ENCODE measurements at places on chromosomes 6 and 20.

- no peak for DNase-seq
Observed at GRCh38 chr6:126531840-126532239, 191.9 kb downstream of the CENPW start.

GRCh38 chr6:87714093-87714842 is 12.2 kb upstream of the AKIRIN2 start:
- no peak for DNase-seq

DNA sequence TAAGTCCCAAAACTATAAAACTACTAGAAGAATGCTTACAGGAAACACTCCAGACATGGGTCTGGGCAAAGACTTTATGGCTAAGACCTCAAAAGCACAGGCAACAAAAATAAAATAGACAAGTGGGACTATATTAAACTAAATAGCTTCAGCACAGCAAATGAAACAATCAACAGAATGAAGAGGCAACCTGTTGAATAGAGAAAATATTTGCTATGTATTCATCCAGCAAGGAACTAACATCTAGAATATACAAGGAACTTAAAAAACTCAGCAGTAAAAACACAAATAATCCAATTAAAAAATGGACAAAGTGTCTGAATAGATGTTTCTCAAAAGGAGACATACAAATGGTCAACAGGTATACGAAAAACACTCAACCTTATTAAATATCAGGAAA is 30.4 kb downstream of the HLA-G start:
- no peak for DNase-seq

DNA sequence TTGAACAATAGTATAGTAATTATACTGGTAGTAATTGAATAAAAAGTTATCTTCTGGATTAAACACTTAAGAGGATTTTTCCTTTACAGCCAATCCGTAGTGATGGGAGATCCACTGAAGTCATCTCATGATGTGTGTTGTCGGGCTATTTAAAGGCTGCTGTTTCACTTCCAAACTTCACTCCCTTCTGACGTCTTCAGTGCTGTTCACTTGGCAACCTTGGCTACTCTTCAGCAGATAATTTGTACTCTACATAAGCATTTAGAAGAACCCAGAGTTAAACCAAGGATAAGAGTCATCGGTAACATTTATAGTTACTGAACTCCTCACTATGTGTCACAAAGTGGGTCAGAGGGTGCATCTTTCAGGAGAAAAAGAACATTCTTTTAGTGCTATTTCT is 179.1 kb upstream of the EYA4 start:
- DNase-seq = no peak

DNA sequence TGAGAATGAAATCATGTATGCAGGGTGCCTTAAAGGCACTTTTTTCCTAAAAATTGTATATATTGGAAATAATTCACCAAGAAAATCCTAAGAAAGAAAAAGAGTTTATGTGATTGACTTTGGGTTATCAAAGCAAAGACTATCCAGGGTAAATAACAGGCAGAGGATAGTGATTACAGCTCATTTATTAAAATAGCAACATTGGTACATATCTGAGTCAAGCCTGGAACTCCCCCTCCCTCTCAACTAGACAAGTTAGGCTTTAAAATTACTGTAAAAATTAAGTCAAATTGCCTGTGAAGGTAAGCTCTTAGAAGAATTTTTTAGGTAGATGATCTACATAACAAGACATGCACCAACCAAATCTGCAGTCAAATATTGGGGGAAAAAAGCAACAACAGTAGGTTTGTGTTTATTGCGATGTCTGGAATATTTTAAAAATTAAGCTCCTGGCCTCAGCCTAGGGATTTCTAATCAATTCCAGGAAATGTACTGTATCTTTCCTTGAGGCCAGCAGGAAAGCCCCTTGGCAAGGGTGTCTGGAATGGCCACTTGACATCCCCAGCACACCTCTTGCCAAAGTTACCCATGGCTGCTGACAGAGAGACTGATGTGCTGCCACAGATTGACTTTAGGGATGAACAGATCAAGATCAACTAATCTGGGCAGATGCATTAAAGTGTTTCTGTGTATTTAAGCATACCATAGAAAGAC is 31.2 kb upstream of the HBS1L start:
- no peak for DNase-seq

DNA sequence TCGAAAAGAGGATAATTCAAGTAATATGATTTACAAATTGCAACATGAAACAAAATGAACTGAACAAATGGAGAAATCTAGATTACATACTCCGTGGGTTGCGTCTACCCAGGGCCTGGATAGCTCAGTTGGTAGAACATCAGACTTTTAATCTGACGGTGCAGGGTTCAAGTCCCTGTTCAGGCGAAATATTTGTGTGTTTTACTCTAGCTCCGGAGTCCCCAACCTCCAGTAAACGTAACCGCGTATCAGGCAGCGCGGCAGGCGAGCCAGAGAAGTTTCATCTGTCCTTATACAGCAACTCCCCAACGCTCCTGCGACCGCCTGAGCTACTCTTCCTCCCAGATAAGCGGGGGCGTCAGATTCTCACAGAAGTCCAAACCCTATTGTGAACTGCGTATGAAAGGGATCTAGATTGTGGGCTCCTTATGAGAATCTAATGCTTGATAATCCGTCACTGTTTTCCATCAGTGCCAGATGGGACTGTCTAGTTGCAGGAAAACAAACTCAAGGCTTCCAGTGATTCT is 176.1 kb downstream of the TRIM27 start:
- no peak for DNase-seq

DNA sequence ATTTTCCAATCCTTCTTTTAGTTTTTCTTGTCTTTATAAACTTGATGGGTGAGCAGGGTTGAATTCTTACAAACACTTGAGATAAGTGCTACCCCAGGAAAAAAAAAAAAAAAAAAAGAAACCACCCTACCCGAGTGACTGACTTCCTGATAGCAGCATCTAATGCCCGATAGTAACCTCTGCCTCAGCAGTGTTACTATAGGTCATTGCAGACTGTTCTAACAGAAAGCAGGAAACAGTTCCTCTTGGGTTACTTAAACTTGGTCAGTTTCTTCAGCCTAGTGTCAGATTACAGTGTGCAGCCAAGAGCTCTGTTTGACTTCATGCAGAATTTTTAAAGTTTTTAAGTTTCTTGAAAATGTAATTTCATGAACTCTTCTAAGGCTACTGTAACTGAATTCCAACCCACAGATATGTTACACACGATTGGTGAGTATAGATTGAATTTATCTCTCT is 2.1 kb downstream of the MYLIP start:
- DNase-seq = peak; percentile 87

GRCh38 chr6:127879685-127880084 is 21.2 kb downstream of the THEMIS start:
- no peak for DNase-seq

- no peak for DNase-seq
Observed at GRCh38 chr6:106609699-106610098, 19.6 kb downstream of the RTN4IP1 start.

- DNase-seq = no peak
Observed at GRCh38 chr6:37625591-37626374, 71.9 kb downstream of the MDGA1 start.

DNA sequence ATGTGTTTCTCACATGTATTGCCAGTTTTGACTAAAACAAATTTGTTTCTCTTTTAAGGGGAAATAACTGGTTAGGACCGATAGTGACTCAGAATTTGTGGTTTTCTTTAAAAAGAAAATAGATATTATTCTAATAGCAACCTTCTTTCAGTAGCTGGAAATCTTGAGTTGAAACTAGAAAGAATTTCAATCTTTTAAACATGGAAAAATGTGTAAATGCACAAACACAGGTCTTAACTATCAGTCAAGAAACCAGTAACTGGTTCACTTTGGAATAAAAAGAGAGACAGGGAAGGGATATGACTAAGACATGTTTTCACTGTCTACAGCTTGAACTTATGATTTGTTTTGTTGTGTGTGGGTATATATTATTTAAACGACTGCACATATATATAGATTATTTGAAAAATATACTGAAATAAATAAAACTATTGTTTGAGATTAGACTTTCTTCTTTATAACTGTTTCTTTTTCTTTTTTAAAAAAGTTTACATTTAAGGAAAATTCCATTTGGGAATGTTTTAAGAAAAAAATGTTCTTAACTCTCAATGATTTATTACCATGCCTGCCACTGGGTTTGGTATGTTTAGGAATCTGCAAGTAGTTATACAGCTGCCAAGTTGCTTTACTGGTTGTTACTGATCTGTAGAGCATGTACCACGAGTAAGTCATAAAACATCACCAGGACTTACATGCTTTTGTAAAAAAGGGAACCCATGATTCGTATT is 753.3 kb upstream of the MARCKS start:
- no peak for DNase-seq

DNA sequence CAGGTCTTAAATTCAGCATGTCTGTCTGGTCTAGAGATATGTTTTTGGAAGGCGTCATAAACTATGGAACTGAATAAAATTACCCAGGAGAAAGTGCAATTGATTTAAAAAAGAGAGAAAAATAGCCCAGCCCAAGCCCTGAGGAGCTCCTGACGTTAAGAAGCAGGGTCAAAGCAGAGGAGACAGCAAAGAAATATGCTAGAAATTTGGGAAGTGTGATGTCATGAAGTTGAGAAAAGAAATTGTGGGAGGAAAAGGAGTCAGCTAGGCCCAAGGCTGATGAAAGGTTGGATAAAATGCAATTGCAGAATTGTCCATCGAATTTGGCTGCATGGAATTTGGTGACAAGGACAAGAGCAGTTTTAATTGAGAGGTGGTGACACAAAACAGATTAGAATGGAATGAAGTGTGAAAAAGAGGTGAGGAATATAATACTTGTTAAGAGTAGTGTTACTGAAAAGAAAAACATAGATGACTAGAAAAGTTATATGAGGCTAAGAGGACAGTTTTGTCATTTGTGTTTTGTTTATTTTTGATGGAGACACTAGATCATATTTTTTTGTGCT is 381.6 kb downstream of the LAMA2 start:
- no peak for DNase-seq

DNA sequence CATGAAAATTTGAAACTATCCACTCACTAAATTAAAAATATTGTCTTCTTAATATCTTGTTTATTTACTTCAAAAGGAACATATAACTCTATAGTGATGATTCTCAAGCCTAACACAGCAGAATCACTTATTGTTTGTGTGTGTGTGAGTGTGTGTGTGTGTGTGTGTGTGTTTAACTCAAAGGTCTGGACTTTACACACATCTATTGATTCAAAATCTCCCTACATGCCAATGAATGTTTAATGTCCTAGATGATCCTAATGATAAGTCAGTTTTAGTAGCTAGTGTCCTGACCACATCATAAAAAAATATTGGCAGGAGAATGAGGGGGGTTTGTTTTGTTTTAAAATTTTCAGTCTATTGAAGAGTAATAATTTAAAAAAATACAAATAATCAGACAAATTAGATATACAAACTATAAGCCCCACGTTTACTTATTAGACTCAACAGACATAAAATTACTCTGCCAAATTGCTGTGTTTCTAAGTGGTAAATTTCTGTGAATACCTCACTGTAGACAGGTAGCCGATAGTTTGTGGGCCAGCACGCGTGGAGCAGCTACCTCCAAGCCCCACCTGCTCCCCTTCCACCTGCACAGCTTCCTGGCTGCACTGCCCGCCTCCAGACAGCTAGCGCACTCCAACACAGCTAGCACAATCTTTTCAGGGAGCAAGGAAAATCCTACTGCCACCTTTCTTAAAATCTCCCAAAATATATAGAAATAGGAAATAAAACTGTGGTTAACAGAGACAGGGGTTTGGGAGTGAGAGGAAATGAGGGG is 349.6 kb downstream of the PKHD1 start:
- DNase-seq = no peak

DNA sequence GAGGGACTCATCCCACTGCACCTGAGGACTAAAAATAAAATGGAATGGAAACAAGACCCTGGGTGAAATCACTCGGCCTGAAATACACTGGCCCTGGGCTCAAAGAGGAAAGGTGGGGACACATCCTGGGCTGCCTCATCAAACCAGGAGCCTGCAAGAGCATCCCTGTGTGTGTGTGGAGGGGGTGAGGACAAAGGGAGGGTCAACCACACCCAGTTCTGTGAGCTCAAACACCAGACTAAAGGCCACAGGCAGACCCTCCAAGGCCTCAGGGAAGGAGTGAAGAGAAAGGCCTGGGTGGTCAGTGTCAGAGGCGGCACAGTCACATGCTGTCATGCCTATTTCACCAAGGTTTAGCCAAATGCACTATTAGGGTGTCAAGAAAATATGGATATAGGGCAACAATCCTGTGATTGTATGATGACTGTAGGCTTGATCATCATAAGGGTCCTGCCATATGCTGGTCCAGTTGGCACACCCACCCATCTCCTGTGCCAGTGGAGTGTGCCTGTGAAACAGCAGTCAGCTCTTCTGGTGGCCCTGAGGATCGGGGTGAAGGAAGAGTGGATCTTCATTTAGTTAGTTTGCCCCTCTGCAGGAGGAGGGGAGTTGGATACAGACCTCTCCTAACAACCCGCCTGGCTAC is 28.9 kb downstream of the SRSF3 start:
- no peak for DNase-seq

GRCh38 chr6:119627908-119628669 is 278.5 kb upstream of the MAN1A1 start:
- DNase-seq = no peak

GRCh38 chr6:139355172-139355571 is 19.3 kb downstream of the CITED2 start:
- DNase-seq = no peak

DNA sequence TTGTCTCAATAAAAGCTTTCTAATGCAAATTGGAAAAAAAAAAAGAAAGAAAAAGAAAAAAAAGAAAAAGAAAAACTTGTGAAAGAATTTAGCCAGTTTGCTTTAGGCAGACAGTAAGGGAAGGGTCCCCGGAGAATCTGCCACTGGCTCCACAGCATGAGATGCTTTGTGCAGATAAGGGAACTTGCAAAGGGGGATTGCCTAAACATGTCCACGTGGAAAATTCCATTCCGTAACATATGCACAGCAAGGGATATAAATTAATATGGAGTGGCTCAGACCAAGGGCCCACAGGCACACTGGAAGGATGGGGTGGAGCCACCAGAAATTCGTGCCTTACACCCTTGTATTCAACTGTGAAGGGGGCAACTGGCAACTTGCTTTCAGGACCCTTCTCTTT is 45.4 kb downstream of the MKKS start:
- no peak for DNase-seq

DNA sequence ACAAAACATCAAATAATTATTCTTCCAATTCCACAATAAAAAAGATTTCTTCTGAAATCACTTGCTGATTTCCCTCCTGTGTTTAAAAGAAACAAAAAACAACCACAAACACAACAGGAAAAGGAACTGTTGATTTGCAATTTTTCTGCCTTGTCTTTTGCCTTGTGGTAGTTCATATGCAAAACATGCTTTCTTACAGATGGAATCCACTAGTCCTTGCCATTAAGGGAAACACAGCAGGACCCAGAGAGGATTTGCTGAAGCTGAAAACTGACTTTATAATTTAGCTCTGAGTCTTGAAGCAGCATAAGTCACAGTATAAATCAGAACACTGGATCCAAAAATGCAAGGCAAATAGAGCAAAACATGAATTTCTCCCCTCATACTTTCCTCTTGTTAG is 328.8 kb downstream of the PHF3 start:
- no peak for DNase-seq

Data from CD4-positive, alpha-beta memory T cell (primary cell).